ENCODE measurements at places on chromosomes 7 and 10.

DNA sequence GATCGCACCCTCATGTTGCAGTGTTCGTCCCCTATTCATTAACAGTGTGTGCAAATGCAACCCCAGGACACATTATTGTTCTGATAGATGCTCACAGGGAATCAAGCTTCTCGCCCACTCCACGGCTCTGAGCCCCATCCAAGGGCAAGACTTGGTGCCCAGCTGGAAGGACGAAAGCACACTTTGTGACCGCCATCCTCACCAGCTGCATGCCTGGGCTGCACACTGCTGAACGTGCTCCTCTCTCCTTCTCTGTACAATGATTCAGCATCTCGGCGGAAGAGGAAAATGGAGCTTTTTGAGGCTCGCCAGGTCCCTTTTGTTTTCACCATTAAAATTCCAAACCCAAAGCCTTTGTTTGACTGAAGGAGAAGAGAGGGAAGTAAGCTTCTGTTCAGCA is 41.9 kb downstream of the MKI67 start:
- no peak for DNase-seq

DNA sequence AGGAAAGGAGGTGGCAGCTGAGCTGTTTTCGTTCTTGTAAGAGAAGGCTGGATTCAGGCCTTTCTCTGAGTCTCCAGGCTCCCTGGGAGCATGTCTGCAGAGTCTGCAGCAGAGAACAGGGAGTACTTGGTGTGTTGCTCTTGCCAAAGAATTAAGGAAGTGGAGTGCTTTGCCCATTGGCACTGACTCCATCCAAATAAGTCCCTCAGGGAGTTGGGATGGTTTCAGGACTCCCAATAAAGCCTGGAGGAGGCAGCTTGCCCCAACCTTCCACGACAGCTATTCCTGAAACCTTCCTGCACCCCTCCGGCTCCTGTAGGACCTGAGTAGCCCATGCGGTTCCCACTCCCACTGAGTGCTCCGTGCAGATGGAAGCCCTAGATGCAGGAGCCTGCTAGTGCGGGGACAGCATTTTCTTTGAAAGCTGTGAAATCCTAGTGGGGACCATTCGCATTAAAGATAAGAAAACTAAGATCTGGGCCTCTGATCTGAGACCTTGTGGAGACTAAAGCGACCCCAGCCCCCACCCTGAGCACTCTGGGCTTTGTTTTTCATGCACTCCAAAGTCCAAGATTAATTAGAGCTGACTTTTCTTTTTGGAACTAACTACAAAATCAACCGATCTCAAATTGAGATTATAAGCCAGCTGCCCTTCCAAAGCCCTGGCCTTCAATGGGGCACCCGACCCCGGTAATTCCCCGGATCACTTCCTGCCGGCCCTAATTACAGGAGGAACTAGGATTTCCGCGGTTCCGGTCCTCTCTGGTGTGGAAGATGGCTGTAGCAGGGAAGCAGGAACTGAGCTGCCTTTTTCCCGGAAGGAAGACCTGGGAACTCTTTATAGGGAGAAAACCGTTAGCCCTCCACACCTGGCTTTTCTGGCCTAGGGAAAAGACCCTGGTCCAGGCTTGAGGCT is 110.2 kb downstream of the COL13A1 start:
- no peak for DNase-seq

GRCh38 chr7:46494028-46494427 is 573.0 kb upstream of the IGFBP3 start:
- no peak for DNase-seq

DNA sequence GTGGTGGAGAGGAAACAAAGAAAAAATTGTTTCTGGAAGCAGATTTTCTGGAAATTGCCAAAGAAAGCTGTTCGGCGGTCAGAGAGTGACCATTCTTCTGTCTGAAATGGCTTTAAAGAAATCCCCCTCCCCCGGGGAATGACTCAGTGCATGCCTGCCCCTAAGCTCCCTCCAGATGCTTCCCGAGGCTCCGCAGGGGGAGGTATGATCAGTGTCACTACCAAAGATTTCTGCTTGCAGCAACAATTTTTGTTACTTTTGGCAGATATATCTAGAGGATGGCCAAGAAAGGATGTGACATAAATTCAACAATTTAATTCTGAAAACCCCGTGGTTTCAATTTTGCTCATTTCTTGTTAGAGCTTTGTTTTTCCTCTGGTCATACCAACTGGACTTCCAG is 163.9 kb downstream of the JCAD start:
- no peak for DNase-seq

DNA sequence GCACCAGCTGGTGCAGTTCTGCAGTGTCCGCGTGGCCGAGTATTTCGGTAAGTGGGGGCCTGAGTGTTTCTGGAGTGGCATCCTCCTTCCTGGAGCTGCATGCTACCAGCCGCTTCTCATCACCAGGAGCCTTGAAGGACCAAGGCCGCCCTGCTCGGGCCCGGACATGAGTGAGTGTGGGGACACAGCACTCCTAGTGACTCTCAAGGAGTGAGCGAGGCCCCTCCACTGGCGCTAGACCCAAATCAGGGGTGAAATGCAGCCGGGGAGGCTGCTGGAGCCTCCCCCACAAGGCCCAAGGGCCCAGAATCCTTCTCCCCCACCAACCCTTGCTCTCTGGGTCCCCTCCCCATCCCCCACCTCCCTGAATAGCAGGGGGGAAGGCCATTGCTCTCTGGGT is 48.0 kb downstream of the CAMK2B start:
- no peak for DNase-seq

- DNase-seq: no peak
Measured at GRCh38 chr7:86956567-86956966, 102.9 kb downstream of the ELAPOR2 start.

DNA sequence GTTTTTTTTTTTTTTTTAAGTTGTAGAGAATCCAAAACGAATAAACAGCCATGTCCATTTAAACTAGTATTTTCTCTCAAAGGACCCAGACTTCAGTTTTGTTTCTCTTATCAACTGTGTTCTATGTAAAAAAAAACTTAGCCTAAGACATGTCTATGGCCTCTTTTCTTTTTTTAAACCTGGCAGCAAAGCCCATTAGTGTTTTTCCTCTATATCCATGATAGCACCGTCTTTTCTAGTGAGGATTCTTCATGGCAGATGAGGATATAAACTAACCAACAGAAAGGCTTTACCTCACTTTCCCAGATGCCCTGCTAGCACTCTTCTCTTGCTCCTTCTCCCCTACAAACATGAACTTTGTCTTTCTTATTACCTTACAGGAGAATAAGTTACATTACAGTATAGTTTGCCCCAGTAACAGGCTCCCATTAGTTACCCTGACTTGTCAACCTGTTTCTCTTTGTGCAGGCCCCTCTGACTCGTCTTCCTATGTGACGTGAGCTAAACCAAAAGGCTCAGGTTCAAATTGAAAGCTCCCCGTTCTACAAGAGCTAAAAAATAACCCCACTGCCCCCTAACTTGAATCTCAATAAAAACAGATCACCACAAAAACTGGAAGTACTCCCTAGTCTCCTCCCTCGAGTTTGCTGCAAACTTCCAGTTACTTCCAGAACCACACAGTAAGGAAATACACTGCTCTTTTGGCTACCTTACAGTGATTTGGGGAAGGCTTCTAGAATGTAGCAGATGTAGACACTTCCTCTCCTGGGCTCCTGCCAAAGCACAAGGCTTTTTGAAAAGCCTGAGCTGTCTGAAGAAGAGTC is 20.1 kb downstream of the P4HA1 start:
- DNase-seq: no peak

DNA sequence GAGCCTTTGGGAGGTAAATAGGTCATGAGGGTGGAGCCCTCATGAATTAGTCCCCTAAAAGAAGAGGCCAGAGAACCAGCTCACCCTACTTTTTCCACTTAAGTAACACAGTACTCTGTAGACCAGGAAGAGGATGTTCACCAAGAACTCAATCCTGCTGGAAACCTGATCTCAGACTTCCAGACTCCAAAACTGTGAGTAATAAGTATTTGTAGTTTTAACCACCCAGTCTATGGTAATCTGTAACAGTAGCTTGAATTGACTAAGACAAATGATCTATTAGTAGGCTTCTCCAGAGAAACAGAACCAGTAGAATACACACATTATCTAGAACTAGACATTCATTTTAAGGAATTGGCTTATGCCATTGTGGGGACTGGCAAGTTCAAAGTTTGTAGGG is 51.5 kb downstream of the ANKMY2 start:
- DNase-seq: no peak
